LoVo (cell line): ENCODE measurements at places on chromosomes 16 and 17.

DNA sequence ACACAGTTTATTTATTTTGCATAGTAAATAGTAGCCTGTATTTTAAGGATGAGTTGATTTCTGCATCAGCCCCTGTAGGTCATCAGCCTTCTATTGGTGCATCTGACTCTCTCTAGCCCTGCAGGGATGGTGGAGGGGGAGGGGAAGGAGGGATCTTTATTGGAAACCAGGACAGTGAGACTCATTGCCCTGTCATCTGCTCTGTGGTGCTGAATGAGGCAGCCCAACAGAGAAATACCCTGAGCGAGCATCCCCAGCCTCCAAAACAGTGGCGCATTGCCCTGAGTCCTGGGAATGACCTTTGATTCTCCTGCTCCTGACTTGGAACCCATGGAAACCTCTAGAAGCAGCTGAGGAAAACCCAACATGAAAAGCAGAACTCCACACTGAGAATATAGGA, 45.5 kb upstream of the STH start:
- DNase-seq, result no peak

DNA sequence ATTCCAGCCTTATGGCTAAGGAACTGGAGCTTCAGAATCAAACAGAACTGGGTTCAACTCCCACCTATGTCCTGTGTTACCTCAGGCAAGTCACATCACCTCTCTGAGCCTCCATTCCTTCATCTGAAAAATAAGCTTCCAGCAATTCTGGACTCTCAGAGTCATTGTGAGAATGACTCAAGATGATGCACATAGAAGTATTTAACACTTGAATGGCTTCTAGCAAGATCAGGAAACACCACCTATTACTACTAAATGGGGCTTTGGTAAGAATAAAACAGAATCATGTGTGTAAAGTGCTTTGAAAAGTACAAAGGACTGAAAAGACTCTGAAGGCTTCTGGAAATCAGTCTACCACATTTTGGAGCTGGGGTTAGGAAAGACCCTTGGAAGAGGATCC, 30.8 kb upstream of the CALB2 start:
- DNase-seq, result no peak

GRCh38 chr17:18028952-18029540, 9.9 kb downstream of the ATPAF2 start:
- DNase-seq, result no peak

GRCh38 chr17:70024253-70024652, 50.8 kb upstream of the KCNJ16 start:
- no peak for DNase-seq

- DNase-seq, result no peak
These were observed 8.7 kb downstream of the THRA start for GRCh38 chr17:40071313-40072039.

GRCh38 chr17:67685351-67685750, 32.4 kb upstream of the NOL11 start:
- no peak for DNase-seq

- DNase-seq, result no peak
These were observed 11.4 kb upstream of the CENPV start for GRCh38 chr17:16364625-16365024.

GRCh38 chr17:57485916-57486881, 229.9 kb downstream of the MSI2 start:
- DNase-seq, result no peak

GRCh38 chr16:79407461-79408135, 192.9 kb downstream of the MAF start:
- no peak for DNase-seq

DNA sequence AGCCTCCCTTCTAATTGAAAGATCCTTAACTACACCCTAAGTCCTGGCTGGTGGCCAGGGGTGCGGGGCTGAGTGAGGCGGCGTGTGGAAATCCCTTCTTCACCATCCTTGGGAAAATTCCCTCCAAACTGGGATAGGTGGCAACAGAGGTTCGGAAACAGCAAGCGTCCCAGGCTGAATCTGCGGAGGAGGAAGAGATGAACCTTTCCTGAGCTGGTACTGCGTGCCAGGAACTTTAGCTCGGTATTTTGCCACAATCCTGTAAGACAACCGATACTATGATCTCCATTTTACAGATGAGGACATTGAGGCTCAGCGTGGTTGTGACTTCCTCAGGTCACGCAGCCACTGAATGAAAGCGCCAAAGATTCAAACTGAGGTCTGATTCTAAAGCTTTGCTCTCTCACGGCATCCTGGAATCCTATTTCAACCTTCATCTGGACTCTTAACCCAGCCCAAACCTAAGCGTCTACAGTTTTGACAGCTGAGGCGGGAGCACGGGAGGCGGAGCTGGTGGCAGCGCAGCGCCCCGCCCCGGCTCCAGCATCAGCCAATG, 583 bp upstream of the CYLD start:
- no peak for DNase-seq

DNA sequence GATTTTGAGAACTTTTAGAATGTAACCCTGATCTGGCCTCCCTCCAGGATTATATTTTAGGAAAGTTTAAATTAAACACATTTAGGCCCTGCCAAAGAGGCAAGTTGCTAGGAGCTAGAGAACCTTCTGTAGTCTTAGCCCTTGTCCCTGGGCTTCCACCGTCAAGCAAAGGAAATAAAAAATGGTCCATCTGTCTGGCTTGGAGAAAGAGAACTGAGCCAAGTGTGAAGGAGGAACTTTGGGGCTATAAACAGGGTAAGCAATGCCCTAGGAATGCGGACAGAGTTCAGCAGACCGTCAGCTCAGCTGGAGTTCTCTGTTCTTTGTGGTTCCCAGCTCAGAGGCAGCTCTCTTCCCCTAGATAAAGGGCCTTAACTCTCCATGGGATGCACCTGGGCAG, 29.6 kb downstream of the RCVRN start:
- DNase-seq, result peak; percentile 91

DNA sequence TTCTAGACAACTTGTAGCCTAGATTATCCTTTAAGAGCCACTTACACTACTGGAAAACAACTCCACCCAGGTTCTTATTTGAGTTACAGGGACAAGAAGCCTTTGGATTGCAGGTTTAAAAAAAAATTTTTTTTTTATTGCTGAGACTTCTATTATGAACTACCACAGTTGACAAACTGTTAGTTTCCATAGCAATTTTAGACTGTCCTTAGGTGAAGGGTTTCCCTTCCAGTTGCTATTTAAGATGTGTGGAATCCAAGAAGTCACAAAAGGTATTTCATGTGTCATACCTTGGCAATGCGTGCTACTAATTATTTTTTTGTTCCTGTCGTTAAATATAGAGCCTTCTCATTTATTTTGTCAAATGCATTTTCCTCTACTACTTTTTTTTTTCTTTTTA, 253.2 kb downstream of the PRKCA start:
- no peak for DNase-seq

GRCh38 chr16:9817586-9817985, 364.6 kb downstream of the GRIN2A start:
- no peak for DNase-seq

DNA sequence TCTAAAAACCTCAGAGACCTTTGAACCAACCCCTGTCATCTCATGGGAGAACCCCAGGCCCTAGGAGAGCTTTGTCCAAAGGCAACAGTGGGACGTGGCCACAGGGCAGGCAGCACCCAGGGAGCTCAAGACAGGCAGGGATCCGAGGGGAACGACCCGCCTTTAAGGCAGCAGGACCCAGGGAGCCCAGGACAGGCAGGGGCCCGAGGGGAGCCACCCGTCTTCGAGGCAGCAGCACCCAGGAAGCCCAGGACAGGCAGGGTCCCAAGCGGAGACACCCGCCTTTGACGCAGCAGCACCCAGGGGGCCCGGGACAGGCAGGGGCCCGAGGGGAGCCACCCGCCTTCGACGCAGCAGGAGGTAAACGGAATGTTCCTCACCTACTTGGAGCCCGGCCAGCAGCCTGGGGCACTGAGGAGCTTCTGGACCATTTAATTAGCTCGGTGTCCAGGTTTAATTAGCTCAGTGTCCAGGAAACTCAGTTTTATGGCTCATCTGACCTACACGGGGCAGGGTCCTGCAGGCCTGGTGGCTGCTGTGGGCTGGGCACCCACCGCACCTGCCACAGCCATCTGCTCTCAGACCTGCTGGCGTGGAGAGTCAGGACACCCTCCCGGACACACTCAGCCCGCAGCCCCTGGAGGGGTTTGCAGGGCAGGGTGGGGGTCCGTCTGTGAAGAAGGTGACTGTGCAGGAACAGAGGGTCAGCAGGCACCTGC, 24.4 kb downstream of the PIEZO1 start:
- DNase-seq, result peak; percentile 33

DNA sequence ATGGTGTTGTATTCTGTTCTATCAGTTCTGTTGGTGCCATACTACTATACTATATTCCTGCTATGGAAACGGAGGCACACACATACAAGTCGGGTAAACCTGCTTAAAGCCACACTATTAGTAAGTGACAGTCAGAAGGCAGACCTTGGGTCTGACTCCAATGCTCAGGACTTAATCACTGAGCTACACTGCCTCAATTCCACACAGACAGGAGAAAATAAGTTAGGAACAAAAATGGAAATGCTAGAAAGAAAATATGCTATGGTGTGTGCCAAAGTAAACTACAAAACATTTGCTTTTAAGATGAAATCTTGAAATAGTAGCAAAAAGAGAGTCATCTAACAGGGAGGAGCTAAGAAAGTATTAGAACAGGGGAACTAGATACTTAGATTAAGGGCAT, 48.1 kb downstream of the MYO1D start:
- DNase-seq, result no peak
